Glutamatergic neuron (in vitro differentiated cells): ENCODE measurements at places on chromosomes 7 and 10. TPM values are rescaled to one million over a fixed set of nuclear protein-coding genes. Genes with fewer than 3 reads are reported as not detected.
A peak's percentile ranks its signal among the peaks of the same experiment; 100 is the strongest.

DNA sequence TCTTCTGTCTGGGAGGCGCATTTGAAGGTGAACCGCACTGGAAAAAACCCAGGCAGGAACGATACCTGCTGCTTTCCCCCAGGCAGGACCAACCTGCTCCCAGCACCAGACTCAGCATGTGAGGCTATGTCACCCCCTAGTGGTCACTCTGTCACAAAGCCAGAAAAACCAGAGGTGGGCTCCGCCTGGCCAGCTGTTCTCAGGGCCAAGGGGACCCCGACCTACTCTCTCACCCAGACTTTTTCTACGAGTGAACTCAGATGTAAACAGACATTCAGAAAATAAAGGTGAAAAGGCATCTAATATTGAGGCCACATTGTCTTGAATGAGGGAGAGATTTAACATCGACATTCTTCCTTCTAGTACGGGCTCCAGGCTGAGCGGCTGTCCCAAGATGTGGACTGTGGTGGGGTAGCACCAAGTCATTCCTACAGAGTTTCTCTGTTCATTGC is 117.3 kb downstream of the PRKAG2 start:
- DNase-seq: peak; percentile 61

DNA sequence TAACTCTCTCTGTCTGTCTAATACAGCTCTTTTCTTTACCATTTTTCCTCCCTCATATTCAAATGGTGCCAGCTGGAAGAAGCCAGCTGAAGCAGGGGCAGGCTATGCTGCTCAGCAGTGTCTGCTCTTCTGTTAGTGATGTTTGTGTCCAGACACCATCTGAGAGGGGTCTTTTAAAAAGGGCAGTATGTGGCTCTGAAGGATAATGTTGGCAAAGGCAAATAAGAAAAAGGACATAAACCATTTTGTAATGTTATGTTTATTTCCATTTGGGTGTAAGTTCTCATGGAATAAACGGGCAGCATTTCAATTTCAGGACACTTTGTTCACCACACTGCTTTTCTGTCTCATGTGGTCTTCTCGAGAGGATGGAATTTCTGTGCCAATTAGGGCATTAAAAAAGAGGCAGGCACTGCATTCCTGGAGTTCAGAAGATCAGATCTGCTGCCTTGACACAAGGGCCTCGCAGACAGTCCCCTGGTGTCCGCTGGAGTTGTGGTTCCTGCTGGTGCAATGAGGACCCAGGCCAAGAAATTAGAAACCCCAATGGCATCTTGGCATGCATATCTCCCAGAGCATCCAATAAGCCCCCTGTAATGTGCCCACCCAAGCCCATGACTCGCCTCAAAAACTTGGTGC is 109.0 kb upstream of the ELMO1 start:
- no peak for DNase-seq

- no peak for DNase-seq
These were observed 26.5 kb downstream of the LMTK2 start for GRCh38 chr7:98133181-98133580.

GRCh38 chr10:93503075-93503474 is 6.7 kb downstream of the CEP55 start:
- DNase-seq: no peak

- no peak for DNase-seq
These were observed 136.3 kb downstream of the DPY19L1 start for GRCh38 chr7:34900891-34901513.

DNA sequence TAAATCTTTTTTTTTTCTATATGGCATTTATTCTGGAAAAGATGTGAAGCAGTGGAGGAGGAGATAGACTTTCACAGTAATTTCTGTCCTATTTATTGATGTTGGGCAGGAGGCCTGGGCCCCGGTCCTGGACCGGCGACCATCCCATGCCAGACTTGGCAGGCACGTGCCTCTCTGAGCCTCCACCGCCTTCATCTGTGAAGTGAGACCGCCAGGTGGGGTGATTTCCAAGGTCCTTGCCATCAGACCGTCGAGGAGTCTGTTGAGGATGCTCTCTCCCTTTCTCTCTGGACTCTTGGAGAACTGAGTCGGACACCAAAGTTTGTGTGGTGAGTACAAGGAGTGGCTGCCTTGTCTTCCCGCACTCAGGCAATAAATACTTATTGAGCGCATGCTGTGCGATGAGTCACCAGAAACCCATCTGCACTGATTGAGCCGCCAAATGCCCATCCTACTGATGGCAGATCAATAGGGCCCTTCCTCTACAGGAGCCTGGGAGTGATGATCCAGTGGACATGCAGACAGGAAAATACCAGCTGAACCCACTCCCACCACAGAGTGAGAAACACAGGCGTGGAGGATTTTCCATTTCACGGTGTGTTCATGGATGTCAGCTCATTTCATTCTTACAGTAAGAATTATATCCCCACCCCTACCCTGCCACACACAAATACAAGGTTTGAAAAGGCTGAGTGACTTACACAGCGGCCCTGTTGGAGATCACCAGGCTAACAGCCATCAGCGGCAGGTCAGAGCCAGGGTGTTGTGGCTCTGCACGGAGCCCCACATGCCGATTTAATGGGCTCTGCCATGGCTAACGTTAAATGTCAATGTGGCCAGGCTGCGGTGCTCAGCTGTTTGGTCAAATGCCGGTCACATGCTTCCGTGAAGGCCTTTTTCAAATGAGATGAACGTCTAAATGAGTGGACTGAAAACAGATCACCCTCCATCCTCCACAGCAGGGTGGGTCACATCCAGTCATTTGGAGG is 11.5 kb upstream of the PRKAG2 start:
- DNase-seq: no peak

DNA sequence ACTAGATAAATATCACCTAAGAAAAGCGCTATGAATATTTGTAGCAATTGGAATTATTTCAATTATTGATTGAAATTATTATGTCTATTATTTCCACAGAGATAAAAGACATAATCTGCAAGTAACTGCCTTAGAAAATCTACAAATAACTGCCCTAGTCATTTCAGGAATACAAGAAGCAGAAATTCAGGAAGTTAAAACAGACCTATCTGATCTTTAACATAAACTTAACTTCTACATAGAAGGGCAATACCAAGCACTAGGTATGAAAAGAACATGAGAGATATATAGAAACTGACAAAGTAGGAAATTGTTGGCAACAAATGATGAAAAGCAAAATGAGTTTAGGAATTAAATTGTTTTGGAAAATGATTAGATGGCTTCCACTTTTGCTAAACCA is 31.8 kb upstream of the AKR1B10 start:
- no peak for DNase-seq

- no peak for DNase-seq
These were observed 101.0 kb upstream of the STEAP1B start for GRCh38 chr7:22601003-22601402.

DNA sequence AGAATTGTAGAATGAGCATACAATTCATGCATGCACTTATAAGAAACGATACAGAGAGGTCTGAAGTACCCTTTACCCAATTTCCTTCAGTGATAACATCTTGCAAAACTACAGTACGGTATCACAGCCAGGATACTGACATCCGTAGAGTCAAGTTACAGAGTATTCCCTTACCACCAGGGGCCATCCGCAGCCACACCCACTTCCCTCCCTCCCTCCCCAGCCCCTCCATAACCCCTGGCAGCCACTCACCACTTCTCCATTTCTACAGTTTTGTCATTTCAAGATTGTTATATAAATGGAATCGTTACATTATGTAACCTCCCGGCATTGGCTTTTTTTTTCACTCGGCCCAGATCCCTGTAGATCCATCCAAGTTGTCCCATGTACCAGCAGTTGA is 113.6 kb upstream of the RET start:
- DNase-seq: peak; percentile 7

- no peak for DNase-seq
These were observed 42.8 kb upstream of the SEPHS1 start for GRCh38 chr10:13390604-13391522.

Gene ARMC3
- total RNA-seq: not detected

Gene RASA4B
- 40.1 TPM for total RNA-seq

Gene LANCL2
- total RNA-seq: 24.1 TPM

Gene PRDX3
- total RNA-seq: 103 TPM

Gene LRRC18
- not detected for total RNA-seq

Gene MYO1G
- total RNA-seq: 0.54 TPM

Gene VPS50
- 31.7 TPM for total RNA-seq

Gene DNAJC1
- 4.3 TPM for total RNA-seq
